ENCODE measurements at places on chromosomes 7 and 10.
A peak's percentile ranks its signal among the peaks of the same experiment; 100 is the strongest.

DNA sequence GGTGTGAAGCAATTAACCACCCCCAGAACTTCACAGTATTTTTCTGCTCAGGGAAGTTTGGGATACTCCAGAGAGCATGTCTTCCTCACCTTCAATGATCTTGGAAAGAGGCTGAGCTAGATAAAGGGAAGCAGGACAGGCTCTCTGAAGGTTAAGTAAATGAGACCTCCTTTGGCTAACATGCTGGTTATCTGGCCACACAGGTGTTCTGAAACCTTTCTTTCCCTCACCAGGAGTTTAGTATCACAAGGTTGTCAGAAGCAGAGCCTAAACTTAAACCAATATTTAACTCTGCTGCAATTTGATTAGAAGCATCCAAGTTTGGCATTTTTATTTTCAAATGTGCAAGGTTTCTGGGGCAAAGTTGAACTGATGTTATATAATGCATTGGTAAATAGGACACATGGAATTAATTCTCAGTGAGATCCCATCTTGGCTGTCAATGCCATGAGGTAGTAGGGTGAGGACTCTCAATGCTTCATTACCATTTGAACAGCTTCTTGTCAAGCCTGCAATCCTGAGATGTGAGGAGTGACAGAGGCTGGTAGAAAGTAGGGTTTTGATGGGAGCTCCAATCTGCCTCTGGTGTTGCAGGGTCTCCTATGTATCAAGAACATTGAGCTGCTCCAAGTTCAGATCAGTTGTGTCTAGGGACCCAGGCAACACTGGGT is 3.6 kb upstream of the PNLIP start:
- H3K36me3 ChIP-seq, result no peaks in the 10 kb centered on the region
- H3K4me1 ChIP-seq, result no peaks in the 10 kb centered on the region
- DNase-seq, result no peak
- H3K27me3 ChIP-seq, result no peaks in the 10 kb centered on the region

GRCh38 chr7:47197486-47197885 is 384.4 kb downstream of the TNS3 start:
- no peak overlapping the region for H3K27ac ChIP-seq
- no peaks in the 10 kb centered on the region for H3K36me3 ChIP-seq
- H3K4me1 ChIP-seq, result no peaks in the 10 kb centered on the region
- no peak overlapping the region for H3K4me3 ChIP-seq

DNA sequence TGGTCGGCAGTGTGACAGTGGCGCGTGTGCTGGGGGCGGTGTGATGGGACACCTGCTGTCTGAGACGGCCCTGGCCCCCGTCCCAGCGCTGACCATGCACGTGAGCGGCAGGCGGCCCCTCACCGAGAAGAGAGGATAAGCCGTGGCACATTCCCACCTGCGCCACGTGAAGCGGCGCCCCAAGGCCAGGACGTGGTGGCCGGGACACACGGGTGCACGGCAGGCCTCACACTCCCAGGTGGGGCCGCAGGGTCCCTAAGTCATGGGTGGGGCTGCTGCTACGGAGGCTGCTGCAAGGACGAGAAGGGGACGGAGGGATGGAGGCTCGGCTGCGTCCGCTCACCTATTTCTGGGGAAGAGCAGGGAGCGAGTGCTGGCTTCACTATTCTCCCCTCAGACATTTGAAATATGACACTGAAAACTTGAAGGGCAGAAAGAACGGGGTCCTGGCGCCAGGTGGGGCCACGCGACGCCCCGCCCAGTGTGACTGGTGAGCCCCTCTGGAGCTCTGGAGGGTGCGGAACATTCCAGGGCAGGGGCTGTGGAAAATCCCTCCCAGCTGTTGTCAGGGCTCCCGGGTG is 7.5 kb downstream of the CYP2W1 start:
- no peak overlapping the region for H3K27ac ChIP-seq
- H3K4me1 ChIP-seq, result peaks cover 5% of the 10 kb centered on the region
- no peaks in the 10 kb centered on the region for H3K36me3 ChIP-seq

- no peaks in the 10 kb centered on the region for H3K27me3 ChIP-seq
- no peak overlapping the region for H3K27ac ChIP-seq
- H3K36me3 ChIP-seq, result no peaks in the 10 kb centered on the region
- H3K4me3 ChIP-seq, result no peak overlapping the region
These were observed 82.9 kb upstream of the ANLN start for GRCh38 chr7:36306722-36307121.

- H3K36me3 ChIP-seq, result no peaks in the 10 kb centered on the region
- H3K27me3 ChIP-seq, result no peaks in the 10 kb centered on the region
- H3K4me1 ChIP-seq, result no peaks in the 10 kb centered on the region
- no peak overlapping the region for H3K27ac ChIP-seq
- no peak for DNase-seq
- H3K4me3 ChIP-seq, result no peak overlapping the region
These were observed 131.4 kb upstream of the MDFIC start for GRCh38 chr7:114790521-114790920.

DNA sequence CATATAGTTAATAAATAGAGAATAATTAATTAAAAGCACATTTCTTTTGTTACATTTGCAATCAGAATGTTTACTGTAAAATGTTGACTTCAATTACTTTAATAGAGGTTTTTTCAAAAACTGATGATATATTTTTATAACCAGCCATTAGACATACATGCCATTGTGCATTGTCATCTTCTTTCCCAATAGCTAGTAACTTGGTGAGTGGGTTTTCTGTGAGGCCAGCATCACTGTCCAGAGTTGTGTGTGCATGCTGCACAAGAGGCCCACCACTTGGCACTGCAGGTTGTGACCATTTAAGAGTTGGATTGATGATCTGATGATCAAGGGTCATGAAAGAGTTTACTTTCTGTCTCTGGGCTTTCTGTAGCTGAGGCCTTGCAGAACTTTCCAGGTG is 46.5 kb downstream of the TFEC start:
- H3K36me3 ChIP-seq, result no peaks in the 10 kb centered on the region
- no peaks in the 10 kb centered on the region for H3K27me3 ChIP-seq
- H3K27ac ChIP-seq, result no peak overlapping the region
- DNase-seq, result no peak
- no peaks in the 10 kb centered on the region for H3K4me1 ChIP-seq

- H3K27me3 ChIP-seq, result no peaks in the 10 kb centered on the region
- no peaks in the 10 kb centered on the region for H3K36me3 ChIP-seq
- H3K4me1 ChIP-seq, result peaks cover 3% of the 10 kb centered on the region
- no peak for DNase-seq
- H3K27ac ChIP-seq, result no peak overlapping the region
These were observed 30.1 kb downstream of the NUDCD3 start for GRCh38 chr7:44460325-44460724.

GRCh38 chr10:13686331-13686752 is 99.6 kb downstream of the PRPF18 start:
- no peaks in the 10 kb centered on the region for H3K27me3 ChIP-seq
- peak overlapping the region; percentile 77 for H3K27ac ChIP-seq
- no peak for DNase-seq
- H3K36me3 ChIP-seq, result peaks cover 27% of the 10 kb centered on the region
- H3K4me1 ChIP-seq, result peaks cover 17% of the 10 kb centered on the region
- no peak overlapping the region for H3K4me3 ChIP-seq

- no peak overlapping the region for H3K27ac ChIP-seq
- H3K27me3 ChIP-seq, result no peaks in the 10 kb centered on the region
- DNase-seq, result no peak
- H3K36me3 ChIP-seq, result no peaks in the 10 kb centered on the region
- no peaks in the 10 kb centered on the region for H3K4me1 ChIP-seq
These were observed 20.0 kb downstream of the LRRD1 start for GRCh38 chr7:92158660-92159575.

DNA sequence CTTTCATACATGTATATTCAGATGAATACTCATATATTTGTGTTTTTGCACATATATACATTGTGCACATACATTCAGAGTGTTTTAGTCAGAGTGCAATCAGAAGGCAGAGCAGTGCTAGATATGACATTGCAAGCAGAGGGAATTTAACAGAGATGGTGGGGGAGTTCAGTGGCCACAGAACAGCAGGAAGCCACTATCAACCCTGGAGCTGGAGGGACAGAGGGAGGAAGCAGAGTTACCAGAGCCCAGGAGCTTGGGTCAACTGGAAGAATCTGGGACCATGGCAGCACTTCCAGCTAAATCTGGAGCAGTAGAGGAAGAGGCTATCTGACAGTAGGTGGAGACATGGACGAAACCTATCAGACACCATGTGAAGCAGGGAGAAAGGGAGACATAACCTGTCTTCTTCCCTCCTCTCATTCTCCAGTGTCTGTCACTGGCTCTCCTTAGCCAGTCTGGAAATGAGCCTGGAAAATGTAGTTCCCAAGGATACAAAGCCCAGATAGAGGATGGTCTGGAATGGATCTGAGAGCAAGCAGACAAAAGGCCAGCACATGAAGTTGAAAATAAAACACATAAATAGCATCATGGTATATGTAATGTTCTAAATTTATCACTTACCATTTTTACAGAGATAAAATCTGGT is 33.6 kb upstream of the HERPUD2 start:
- H3K27ac ChIP-seq, result peak overlapping the region; percentile 5
- DNase-seq, result no peak
- no peak overlapping the region for H3K4me3 ChIP-seq
- peaks cover 24% of the 10 kb centered on the region for H3K4me1 ChIP-seq
- no peaks in the 10 kb centered on the region for H3K36me3 ChIP-seq

DNA sequence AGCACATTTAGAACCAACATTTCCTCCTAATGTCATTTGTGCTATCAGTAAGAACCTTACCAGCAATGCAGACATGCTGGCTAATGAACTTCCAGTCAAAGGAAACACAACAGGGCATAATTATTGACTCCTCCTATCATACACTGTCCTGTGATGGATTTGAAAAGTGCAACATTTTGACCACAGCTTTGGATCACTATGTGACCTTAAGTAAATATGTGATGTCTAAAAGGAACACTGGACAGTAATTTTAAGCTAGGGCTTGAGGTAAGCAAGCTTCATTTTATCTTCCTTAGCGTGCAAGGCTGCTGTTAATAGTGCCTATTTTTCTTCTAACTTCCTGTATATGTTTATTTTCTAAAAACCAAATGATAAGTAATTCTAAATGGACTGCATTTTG is 240.6 kb upstream of the HGF start:
- H3K27ac ChIP-seq, result no peak overlapping the region
- no peak overlapping the region for H3K4me3 ChIP-seq
- H3K36me3 ChIP-seq, result no peaks in the 10 kb centered on the region
- no peaks in the 10 kb centered on the region for H3K4me1 ChIP-seq
- H3K27me3 ChIP-seq, result no peaks in the 10 kb centered on the region

GRCh38 chr7:145398758-145399157 is 562.9 kb upstream of the TPK1 start:
- no peak overlapping the region for H3K4me3 ChIP-seq
- H3K4me1 ChIP-seq, result no peaks in the 10 kb centered on the region
- H3K36me3 ChIP-seq, result no peaks in the 10 kb centered on the region

- no peak overlapping the region for H3K4me3 ChIP-seq
- no peaks in the 10 kb centered on the region for H3K27me3 ChIP-seq
- no peaks in the 10 kb centered on the region for H3K4me1 ChIP-seq
- no peaks in the 10 kb centered on the region for H3K36me3 ChIP-seq
- no peak for DNase-seq
These were observed 339.2 kb upstream of the PODXL start for GRCh38 chr7:131895541-131896164.

DNA sequence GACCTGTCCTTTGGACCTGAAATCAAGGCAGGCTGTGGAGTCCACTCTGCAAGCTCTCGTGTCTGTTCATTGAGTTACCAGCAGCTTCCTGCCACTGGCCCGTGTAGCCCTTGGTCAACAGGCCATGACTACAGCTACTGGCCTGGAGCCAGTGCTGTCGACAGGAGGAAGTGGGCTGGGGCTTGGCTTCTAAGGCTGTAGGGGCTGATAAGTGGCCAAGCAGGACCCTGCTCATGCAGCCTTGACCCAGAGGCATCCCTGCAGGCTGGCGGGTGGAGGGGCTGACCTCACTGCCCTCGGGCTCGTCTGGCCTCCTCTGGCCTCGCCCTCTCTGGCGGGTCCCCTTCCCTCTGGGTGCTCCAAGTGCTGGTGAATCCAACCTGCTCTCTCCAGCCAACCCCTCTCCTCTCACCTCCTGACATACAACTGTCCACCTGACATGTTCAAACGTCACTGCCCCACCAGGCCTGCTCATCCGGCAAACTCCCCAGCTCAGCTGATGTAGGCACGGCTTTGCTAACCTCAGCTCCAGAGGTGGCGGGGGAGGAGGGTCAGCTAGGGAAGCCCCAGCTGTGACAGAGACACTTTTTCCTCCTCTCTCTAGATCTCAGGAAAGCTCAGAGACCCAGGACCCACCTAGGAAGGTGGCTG is 188.6 kb upstream of the LYZL2 start:
- no peak for DNase-seq
- H3K4me1 ChIP-seq, result peaks cover 36% of the 10 kb centered on the region
- H3K4me3 ChIP-seq, result no peak overlapping the region
- H3K27ac ChIP-seq, result no peak overlapping the region

DNA sequence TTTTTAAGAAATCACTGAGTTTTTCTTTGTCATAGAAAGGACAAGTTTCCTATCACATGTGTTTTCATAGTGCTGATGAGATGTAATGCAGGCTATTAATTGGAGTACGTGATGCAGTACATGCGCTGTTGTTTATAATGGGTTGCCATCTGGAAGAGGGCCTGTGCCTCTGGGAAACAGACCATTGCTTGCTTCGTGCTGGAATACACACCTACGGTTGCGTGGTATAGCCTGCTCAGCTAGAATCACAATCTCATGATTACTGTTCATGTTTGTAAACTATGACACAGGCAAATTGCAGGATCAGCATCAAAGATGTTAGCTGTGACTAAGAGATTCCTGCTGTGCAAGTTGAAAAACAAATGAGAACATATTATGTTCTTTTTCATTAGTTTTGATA is 107.2 kb upstream of the STEAP1B start:
- peaks cover under 1% of the 10 kb centered on the region for H3K4me1 ChIP-seq
- H3K27me3 ChIP-seq, result no peaks in the 10 kb centered on the region
- no peaks in the 10 kb centered on the region for H3K36me3 ChIP-seq
- H3K4me3 ChIP-seq, result no peak overlapping the region
- H3K27ac ChIP-seq, result no peak overlapping the region

DNA sequence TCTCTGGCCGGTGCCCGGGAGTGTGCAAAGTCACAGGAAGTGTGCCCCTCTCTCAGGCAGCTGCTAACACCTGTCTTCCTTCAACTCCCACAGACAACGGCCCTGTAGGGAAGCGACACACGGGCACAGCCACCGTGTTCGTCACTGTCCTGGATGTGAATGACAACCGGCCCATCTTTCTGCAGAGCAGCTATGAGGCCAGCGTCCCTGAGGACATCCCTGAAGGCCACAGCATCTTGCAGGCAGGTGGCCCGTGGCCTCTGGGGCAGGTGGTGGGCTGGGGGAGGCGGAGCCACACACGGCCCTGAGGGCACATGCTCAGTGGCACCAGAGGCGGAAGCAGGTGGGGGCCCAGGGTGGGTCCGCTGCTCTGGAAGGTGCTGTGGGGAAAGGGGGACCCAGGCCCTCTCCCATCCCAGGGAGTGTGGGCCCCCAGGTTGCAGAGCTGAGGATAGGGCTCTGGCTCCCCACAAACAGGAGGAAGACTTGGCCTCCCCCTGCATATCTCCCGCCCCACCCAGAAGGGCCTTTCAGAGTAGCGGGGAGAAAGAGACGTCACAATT is 6.9 kb downstream of the C10orf105 start:
- peaks cover 57% of the 10 kb centered on the region for H3K4me1 ChIP-seq
- no peaks in the 10 kb centered on the region for H3K27me3 ChIP-seq
- no peaks in the 10 kb centered on the region for H3K36me3 ChIP-seq
- H3K4me3 ChIP-seq, result no peak overlapping the region

- DNase-seq, result no peak
- no peak overlapping the region for H3K4me3 ChIP-seq
- no peaks in the 10 kb centered on the region for H3K27me3 ChIP-seq
- H3K36me3 ChIP-seq, result no peaks in the 10 kb centered on the region
These were observed 114.0 kb downstream of the PDGFA start for GRCh38 chr7:405489-406211.

- H3K27ac ChIP-seq, result no peak overlapping the region
- no peak overlapping the region for H3K4me3 ChIP-seq
- H3K27me3 ChIP-seq, result no peaks in the 10 kb centered on the region
- no peak for DNase-seq
- H3K4me1 ChIP-seq, result no peaks in the 10 kb centered on the region
- H3K36me3 ChIP-seq, result no peaks in the 10 kb centered on the region
These were observed 96.8 kb downstream of the CDK14 start for GRCh38 chr7:90692947-90693346.
